ENCODE measurements at places on chromosomes 12 and 14.

DNA sequence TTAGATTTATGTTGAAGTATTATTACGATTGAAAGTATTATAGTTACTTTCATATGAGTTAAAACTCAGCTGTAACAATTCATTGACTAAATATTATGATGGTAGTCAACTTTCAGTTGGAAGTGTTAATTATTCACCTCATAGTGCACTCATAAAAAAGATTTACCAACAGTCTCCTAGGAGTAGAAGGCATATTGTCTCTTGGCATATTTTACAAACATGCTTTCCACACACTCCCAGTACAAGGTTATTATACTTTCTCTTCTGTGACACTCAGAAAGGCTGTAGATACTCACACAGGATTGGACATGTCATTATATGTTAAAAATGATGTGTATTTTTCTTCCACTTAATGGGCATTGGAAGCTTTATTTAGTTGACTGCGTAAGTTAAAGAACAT is 147.1 kb downstream of the NPAS3 start:
- H3K27me3 ChIP-seq, result no peaks in the 10 kb centered on the region
- H3K27ac ChIP-seq, result no peak overlapping the region
- H3K4me1 ChIP-seq, result no peaks in the 10 kb centered on the region
- no peak for DNase-seq
- H3K36me3 ChIP-seq, result no peaks in the 10 kb centered on the region

- no peak for DNase-seq
- H3K27ac ChIP-seq, result no peak overlapping the region
- H3K27me3 ChIP-seq, result no peaks in the 10 kb centered on the region
- no peaks in the 10 kb centered on the region for H3K36me3 ChIP-seq
- H3K4me3 ChIP-seq, result no peak overlapping the region
- H3K4me1 ChIP-seq, result no peaks in the 10 kb centered on the region
These were observed 41.2 kb downstream of the RAB21 start for GRCh38 chr12:71795901-71796300.

- H3K4me1 ChIP-seq, result peaks cover 5% of the 10 kb centered on the region
- H3K27ac ChIP-seq, result no peak overlapping the region
- H3K36me3 ChIP-seq, result peaks cover 13% of the 10 kb centered on the region
- no peaks in the 10 kb centered on the region for H3K27me3 ChIP-seq
These were observed 9.0 kb downstream of the SP1 start for GRCh38 chr12:53388932-53389331.

GRCh38 chr12:14322403-14322802 is 43.1 kb upstream of the ATF7IP start:
- no peaks in the 10 kb centered on the region for H3K27me3 ChIP-seq
- no peaks in the 10 kb centered on the region for H3K4me1 ChIP-seq

- no peak overlapping the region for H3K27ac ChIP-seq
- DNase-seq, result no peak
- no peaks in the 10 kb centered on the region for H3K4me1 ChIP-seq
- H3K36me3 ChIP-seq, result no peaks in the 10 kb centered on the region
- no peak overlapping the region for H3K4me3 ChIP-seq
These were observed 21.9 kb downstream of the SLCO1C1 start for GRCh38 chr12:20716985-20717384.

DNA sequence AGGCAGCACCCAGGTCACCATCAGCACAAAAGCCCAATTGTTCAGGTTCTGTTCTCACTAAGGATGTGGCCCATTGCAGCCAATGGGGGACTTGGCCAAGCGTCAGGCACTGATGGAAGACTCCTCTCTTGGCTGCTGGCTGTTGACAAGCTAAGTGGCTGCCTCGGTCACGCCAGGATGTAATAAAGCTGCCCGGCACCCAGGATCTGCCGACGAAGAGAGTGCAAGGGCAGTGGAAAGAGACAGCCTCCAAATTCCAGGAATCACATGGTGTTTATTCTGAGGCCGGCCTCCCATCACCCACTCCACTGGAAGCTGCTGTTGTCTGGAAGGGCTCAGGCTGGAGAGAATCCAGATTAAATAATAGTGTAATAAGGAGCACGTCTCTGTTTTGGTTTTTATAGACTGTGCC is 451.8 kb upstream of the TBX3 start:
- no peaks in the 10 kb centered on the region for H3K36me3 ChIP-seq
- H3K27me3 ChIP-seq, result no peaks in the 10 kb centered on the region
- H3K27ac ChIP-seq, result no peak overlapping the region
- no peak overlapping the region for H3K4me3 ChIP-seq
- DNase-seq, result peak; percentile 92

GRCh38 chr14:64821651-64822050 is 58.1 kb downstream of the SPTB start:
- no peak overlapping the region for H3K4me3 ChIP-seq
- no peak overlapping the region for H3K27ac ChIP-seq
- no peaks in the 10 kb centered on the region for H3K4me1 ChIP-seq
- DNase-seq, result no peak

DNA sequence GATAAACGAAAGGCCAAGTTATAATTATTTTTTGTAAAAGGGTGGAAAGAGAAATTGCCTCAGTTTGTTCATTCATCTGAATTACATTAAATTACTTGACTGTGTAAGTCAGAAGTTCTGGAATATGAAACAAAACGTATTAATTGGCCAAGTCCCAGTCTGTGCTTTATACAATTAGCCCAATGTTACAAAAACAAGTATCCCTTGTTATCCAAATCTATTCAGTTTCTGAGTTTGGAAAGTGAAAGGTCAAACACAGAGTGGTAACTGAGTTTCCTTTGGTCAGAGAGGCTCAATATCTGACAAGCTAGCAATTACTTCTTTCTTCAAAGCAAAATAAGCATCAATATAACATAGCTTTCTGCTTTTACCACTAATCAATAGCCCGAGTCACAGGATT is 62.6 kb downstream of the SPPL3 start:
- H3K4me3 ChIP-seq, result no peak overlapping the region
- no peak for DNase-seq
- no peak overlapping the region for H3K27ac ChIP-seq
- H3K36me3 ChIP-seq, result peaks cover 4% of the 10 kb centered on the region
- peaks cover under 1% of the 10 kb centered on the region for H3K4me1 ChIP-seq
- no peaks in the 10 kb centered on the region for H3K27me3 ChIP-seq

DNA sequence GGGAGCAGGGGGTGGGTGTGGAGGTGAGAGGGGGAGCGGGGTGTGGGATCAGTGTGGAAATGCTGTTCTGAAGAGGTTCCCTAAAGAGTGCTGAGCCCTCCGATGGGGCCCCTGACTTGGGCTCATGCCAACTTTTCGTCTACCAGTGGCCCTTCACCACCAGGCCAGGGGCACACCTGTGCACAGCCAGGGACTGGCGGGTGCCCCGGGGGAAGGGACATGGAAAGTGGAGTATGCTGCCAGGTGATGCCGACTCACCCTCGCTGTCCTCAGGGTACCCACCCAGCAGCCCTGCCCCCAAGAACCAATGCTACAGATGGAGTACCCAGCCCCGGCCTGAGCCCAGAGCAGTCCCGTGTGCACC is 26.2 kb downstream of the AMN start:
- no peak overlapping the region for H3K27ac ChIP-seq
- DNase-seq, result no peak
- no peaks in the 10 kb centered on the region for H3K27me3 ChIP-seq
- peaks cover 53% of the 10 kb centered on the region for H3K36me3 ChIP-seq
- H3K4me3 ChIP-seq, result no peak overlapping the region

DNA sequence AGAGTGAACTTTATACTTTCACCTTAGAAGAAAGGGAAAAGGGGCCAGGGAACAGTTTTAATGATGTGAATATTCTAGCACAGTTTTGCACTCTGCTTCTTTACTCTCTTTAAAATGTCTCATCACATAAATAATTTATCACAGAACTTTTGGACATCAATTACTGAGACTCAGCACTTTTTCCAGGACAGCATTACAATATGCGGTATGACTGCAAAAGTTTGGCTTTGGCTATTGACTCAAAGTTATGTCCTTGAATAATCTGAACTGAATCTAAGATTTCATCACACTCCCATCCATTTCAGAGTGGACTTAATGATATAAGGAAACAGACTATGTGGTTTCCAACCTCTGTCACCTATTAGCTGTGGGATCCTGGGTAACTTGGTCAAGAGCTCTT is 11.7 kb downstream of the CCER1 start:
- H3K27ac ChIP-seq, result no peak overlapping the region
- no peaks in the 10 kb centered on the region for H3K36me3 ChIP-seq
- H3K27me3 ChIP-seq, result no peaks in the 10 kb centered on the region
- DNase-seq, result no peak

- H3K4me3 ChIP-seq, result no peak overlapping the region
- peaks cover 28% of the 10 kb centered on the region for H3K4me1 ChIP-seq
These were observed 136.1 kb downstream of the KICS2 start for GRCh38 chr12:64085996-64086395.

DNA sequence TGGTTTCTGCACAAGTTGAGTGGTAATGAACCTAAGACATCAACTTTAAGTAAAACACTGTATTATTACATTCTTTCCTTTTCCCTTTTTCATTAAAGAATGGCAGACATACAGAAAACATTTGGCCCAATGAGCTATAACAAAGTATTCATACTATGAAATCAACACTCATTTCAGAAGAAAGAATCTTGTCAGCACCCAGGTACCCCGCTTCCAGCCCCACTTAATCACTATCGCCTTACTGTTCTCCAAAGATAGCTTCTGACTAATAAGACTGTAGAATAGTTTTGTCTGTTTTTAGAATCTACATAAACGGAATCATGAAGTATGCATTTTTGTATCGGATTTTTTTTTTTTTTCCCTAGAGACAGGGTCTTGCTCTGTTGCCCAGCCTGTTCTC is 9.5 kb downstream of the CNTN1 start:
- no peak overlapping the region for H3K4me3 ChIP-seq
- DNase-seq, result no peak
- no peaks in the 10 kb centered on the region for H3K36me3 ChIP-seq
- H3K27ac ChIP-seq, result no peak overlapping the region
- H3K4me1 ChIP-seq, result no peaks in the 10 kb centered on the region
- no peaks in the 10 kb centered on the region for H3K27me3 ChIP-seq

DNA sequence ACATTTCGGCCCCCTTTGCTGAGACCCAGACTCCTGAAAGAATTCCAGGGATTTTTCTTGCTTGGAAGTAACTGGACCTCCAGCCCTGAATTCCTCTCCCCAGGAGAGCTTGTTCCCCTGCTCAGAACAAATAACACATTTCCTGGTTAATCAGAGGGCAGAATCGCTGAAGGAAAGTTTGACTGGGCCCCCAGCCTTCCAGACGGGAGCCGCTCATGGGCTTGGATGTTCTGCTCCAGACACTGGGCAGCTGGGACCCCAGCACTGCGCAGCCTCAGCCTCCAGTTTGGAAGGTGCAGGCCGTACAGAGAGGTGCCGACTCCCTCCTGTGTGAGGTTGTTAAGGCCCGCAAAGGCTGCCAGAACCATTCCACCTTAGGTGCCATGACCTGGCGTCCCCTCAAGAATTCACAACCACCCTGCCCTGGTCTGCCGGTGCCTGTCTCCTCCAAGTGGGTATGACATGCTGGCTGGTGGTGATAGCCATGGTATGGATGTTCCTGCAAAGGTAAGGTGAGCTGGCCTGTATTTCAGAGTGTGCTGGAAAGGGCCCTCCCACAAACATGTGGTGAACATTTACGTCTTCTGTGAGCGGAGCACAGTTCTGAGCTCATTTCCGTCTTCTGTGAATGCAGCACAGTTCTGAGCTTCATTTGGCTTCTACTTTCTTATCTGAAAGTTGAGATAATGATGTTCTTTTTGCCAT is 5.1 kb upstream of the LTBP2 start:
- no peak for DNase-seq
- H3K4me1 ChIP-seq, result no peaks in the 10 kb centered on the region
- no peak overlapping the region for H3K27ac ChIP-seq
- H3K4me3 ChIP-seq, result no peak overlapping the region

- DNase-seq, result peak; percentile 95
- no peak overlapping the region for H3K27ac ChIP-seq
- no peaks in the 10 kb centered on the region for H3K36me3 ChIP-seq
- H3K4me1 ChIP-seq, result no peaks in the 10 kb centered on the region
- H3K4me3 ChIP-seq, result no peak overlapping the region
- H3K27me3 ChIP-seq, result no peaks in the 10 kb centered on the region
These were observed 21.1 kb upstream of the CORO1C start for GRCh38 chr12:108752387-108752786.

DNA sequence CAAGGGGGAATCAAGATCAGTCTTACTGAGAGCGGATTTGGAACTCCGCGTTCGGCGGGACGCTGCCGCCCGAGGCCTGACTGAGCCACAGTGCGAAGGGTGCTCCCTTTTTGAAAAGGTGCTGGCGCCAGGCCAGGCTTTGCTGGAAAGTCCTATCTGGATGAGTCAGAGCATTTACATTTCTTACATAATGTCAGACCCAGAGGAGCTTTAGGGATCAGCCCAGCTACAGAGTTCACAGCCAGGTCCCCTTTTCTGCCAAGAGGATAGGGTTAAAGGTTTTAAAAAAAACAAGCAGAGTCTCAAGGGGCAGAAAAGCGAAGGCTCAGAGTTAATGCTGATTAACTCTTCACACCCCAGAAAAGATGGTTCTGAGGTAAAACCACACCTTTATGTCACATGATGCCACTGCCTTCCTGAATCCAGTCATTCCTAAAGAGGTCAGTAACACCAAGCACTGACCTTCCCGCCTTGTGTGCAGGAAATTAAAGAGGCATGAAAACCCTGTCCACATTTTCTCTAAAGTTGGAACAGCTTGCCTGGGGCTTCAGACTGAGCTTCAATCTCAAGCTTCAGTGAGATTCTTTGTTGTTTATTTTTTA is 11.7 kb upstream of the FBXL14 start:
- H3K4me1 ChIP-seq, result no peaks in the 10 kb centered on the region
- peak overlapping the region; percentile 93 for H3K27ac ChIP-seq
- H3K36me3 ChIP-seq, result no peaks in the 10 kb centered on the region
- peak; percentile 62 for DNase-seq
- H3K4me3 ChIP-seq, result no peak overlapping the region

DNA sequence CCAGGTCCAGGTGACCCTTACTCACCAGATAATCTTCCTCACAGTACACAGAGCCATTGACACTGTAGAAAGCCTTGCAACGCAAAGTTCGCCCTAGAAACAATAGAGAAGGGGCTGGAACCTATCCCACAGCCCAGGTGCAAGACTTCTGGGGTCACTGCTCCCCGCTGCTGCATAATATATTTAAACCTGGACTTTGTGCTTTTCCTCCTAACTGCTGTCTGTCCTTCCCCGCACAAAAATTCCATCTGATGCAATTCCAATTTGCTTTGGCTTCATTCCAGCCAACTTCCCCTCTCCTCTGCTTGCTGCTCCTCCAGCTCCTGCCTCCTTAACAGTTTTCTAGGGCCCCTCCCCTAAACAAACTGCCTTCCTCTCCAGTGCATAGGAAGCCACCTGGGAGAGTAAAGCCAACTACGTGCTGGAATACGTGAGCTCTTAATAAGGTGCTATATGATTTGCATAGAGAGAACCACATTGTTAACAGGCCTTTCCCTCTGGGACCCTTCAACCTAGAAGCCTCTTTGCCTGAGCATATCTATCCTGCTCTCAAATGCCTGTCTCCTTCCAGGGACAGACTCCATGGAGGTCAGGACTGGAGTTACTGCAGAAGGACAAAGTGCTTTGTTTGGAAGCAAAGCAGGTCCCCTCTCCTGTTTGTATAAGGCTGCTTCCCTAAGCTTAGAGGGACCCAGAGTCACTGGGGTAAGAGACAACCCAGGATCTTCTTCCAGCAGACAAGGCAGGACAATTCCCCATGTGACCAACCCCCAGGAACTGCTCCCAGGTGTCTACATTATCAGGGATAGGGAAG is 5.5 kb downstream of the AJUBA start:
- H3K27me3 ChIP-seq, result no peaks in the 10 kb centered on the region
- DNase-seq, result peak; percentile 65
- H3K4me1 ChIP-seq, result no peaks in the 10 kb centered on the region
- H3K36me3 ChIP-seq, result peaks cover 3% of the 10 kb centered on the region
- peak overlapping the region; percentile 91 for H3K27ac ChIP-seq
- H3K4me3 ChIP-seq, result no peak overlapping the region

- peaks cover 3% of the 10 kb centered on the region for H3K36me3 ChIP-seq
- no peak overlapping the region for H3K4me3 ChIP-seq
- H3K27ac ChIP-seq, result no peak overlapping the region
- no peak for DNase-seq
These were observed 114.9 kb downstream of the ANO2 start for GRCh38 chr12:5830111-5830510.
